ENCODE measurements at places on chromosomes 1 and 21. TPM values are rescaled to one million over a fixed set of nuclear protein-coding genes. Genes with fewer than 3 reads are reported as not detected.

The CAMSAP2 gene
- total RNA-seq = 27.5 TPM

The KCNJ15 gene
- total RNA-seq = 0.19 TPM

The KRTAP24-1 gene
- total RNA-seq = not detected

The KRTAP12-2 gene
- not detected for total RNA-seq

The NFYC gene
- total RNA-seq = 44.4 TPM
